Kidney capillary endothelial cell (primary cell): ENCODE measurements at places on chromosomes 11 and 22.

DNA sequence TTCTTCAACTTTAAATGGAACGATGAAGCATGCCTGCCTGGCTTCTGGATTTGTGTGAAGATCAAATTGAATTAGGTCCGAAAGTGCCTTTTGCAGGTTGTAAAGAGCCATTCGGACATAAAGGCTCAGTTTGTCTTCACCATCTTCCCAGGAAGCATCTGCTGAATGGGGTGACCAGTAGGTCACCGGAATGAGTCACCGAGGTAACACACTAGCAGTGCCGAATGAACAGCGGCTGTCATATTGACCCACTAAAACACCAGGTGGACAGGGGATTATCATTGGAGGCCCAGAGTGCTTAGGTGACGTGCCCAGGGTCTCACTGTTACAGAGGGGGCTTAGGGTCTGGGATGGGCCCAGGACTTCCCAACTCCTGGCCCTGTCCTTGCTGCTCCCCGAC is 43.1 kb upstream of the MYH9 start:
- DNase-seq, result peak; percentile 54

DNA sequence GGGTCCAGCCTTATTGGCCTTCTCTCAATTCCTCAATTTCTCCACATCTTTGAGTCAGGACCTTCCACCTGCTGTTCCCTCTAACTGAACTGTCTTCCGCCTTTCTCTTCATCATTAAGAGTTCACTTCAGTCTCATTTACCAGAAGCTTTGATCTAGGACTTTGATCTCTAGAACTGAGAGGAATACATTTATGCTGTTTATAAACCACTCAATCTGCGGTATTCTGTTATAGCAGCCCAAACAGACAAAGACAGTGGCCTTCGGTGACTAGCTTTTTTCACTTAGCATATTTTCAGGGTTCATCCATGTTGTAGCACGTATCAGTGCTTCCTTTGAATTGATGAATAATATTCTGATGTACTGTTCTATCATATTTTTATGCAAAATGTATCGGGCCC is 10.5 kb downstream of the CLPB start:
- DNase-seq, result no peak

DNA sequence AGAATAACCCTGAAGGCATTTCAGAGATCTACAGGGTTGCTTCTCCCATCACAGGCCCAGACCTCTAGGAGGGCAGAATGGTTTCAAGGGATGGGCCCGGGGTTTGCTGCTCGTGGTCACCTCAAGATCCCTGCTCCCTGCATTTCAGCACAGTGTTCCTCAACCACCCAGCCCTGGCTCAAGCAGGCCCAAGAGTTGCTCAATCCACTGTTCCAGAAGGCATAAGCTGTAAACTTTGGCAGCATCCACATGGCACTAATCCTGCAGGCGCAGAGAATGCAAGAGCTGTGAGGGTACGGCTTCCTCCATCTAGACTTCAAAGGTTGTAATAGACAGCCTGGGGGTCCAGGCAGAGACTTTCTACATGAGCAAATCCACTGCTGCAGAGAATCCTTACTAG is 225.0 kb upstream of the UBASH3B start:
- no peak for DNase-seq

- DNase-seq, result no peak
These were observed 163.4 kb downstream of the CNTN5 start for GRCh38 chr11:99184146-99184545.
